ENCODE measurements at places on chromosomes 7 and 10.

GRCh38 chr10:19097151-19097550, 48.5 kb downstream of the MALRD1 start:
- no peak for DNase-seq

- no peak for DNase-seq
Observed at GRCh38 chr10:8104721-8105120, 50.2 kb downstream of the GATA3 start.

GRCh38 chr10:129832573-129833467, 131.3 kb downstream of the EBF3 start:
- no peak for DNase-seq

DNA sequence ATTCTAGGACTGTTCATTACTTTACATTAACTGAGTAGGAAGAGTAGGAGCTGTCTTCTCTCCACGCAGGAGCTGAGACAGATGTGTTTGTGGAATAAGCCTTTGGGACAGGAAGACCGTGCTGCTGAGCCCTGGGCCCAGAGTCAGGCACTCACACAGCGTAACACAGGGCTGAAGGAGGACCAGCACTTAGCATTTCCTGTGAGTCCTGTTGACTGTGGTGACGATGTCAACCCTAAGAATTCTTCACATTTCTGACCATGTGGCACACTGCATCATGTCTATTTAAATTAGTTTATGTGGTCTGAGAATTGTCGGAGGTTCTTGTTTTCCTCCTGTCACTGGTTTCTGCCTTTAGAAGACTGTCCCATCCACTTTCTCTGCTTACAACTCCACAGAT, 117.2 kb downstream of the PIP4K2A start:
- DNase-seq = no peak

DNA sequence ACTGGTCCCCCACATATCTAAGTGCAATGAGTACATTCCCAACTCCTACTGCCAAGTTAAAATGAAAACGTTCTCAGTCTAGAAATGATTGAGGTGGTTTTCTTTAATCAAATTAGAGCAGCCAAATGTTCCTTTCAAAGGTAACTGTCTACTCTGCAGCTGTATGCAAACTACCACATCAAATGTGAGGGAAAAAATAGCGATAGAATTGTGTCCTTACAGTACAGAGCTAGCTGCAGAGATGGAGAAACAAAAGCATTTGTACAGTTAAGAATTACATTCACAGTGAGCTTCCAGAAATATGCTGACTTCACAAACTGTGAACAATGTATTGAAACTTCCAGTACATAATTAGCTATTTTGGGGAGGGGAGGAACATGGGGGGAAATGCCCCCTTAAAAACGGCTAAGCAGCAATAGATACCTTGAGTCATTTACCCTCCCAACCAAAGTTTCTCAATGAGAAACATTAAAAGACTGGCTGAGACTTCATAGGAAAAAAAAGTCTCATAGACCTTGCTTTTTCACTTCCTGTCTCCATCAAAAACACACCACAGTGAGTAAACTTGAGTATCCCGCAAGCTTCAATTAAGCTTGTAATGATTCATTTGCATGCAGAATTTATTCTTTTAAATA, 22.9 kb downstream of the CDK6 start:
- peak; percentile 10 for DNase-seq

GRCh38 chr7:101896941-101897340, 79.5 kb downstream of the CUX1 start:
- DNase-seq = no peak

DNA sequence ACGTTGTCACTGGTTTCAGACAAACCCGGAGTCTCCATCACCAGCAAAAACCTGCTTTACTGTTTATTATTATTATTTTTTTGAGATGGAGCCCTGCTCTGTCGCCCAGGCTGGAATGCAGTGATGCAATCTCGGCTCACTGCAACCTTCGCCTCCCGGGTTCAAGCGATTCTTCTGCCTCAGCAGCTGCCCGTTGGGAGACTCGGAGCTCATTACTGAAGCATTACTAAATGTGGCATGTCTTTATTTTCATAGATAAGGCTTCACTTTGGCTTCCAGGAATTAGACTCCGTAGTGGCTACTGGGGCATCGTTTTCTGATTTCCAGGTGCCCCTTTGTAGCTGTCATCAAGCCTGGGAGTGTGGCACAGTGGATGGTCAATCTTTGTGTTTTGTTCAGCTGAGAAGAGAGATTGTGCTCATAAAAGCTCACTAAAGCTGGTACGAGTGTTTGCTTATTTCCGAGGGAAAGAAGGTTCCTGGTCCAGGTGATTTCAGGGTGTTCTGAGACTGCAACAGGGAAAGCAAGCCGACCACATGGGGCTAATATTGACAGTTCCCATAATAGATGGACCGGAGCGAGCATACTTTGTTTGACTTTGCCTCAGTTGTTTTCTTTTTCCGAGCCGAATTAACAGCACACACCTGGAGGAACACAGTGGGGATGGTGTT, 163.1 kb downstream of the CAMK1D start:
- DNase-seq = no peak

DNA sequence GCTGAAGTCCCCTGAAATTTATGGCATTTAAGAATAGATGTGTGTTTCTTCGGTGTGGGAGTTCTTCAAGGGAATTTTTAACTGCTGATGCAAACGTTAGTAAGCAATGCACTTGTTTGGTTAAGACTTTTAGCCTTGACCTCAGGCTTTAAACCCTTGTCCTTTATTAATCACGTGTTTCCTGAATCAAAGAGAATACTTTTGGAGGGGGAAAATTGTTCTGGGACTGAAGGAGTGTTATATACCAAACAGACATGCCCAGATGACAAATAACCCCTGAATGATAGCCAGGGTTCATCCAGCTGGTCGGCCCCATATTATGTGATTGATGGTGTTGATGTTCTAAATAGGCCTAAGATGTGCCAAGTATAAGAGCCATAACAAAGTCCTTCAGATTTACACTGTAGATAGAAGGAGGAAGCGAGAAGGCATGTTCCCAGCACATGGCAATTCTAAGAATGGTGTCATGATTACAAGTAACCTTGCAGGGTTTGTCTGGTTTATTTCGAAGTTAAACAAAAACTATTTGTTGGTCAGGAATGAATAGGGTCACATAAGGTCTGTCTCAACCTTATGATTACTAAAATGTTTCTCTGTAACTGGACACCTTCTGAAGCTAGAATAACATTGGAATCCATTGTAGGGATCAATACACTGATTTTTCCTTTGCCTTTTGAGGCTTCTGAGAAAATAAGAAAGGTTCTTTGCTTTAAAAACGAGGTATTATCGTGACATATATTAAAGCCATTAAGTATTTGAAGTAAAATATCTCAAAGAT, 124.2 kb upstream of the SEM1 start:
- no peak for DNase-seq

DNA sequence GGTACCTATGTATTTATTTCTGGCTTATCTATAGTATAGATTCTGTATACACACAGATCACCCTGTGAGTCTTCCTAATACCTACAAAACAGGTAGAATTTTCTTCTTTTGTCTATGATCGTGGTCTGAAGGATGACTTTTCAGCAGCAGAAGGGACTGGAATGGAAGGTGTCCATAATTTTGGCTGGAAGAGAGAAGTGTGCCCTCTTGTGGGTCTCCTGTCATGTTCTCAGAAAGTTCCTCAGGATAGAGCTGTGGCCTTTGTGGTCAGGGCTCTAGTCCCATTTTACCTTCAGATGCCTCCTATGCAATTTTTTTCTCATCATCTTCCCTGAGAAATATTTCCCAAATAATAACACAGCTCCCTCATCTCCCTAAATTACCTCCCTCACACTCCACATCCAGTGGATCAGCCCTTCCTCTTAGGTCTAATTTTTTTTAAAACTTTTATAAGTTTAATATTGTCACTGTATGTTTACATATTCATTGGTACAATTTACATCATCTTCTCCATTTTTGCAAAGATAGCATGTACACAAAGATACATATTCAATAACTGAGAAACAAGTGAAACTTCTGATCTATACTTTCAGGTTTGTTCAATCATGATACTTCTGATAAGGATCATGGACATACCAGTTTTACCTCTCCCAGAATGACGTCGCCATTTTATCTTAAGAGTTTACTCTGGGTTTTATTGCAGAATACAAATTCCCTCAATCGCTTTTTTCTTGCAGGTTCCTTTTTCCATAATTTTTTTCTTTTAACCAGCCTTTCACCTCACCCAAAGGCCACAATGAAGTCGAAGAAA, 112.7 kb downstream of the REEP3 start:
- no peak for DNase-seq

GRCh38 chr10:98170249-98171117, 36.0 kb downstream of the R3HCC1L start:
- peak; percentile 39 for DNase-seq

- DNase-seq = no peak
Observed at GRCh38 chr10:118246332-118247295, 95.5 kb downstream of the FAM204A start.

- no peak for DNase-seq
Observed at GRCh38 chr10:69588358-69588757, 15.1 kb upstream of the NEUROG3 start.

DNA sequence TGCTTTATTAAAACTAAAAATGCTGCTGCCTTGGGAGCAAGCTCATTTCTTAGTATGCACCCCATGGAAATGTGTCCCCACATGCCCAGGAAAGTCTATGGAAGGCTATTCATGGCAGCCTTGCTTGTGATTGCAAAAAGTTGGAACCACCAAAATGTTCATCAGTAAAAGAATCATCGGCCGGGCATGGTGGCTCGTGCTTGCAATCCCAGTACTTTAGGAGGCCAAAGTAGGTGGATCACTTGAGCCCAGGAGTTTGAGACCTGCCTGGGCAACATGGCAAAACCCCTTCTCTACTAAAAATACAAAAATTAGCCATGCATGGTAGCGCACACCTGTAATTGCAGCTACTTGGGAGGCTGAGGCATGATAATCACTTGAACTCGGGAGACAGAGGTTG, 79.8 kb downstream of the ARHGAP22 start:
- DNase-seq = no peak

DNA sequence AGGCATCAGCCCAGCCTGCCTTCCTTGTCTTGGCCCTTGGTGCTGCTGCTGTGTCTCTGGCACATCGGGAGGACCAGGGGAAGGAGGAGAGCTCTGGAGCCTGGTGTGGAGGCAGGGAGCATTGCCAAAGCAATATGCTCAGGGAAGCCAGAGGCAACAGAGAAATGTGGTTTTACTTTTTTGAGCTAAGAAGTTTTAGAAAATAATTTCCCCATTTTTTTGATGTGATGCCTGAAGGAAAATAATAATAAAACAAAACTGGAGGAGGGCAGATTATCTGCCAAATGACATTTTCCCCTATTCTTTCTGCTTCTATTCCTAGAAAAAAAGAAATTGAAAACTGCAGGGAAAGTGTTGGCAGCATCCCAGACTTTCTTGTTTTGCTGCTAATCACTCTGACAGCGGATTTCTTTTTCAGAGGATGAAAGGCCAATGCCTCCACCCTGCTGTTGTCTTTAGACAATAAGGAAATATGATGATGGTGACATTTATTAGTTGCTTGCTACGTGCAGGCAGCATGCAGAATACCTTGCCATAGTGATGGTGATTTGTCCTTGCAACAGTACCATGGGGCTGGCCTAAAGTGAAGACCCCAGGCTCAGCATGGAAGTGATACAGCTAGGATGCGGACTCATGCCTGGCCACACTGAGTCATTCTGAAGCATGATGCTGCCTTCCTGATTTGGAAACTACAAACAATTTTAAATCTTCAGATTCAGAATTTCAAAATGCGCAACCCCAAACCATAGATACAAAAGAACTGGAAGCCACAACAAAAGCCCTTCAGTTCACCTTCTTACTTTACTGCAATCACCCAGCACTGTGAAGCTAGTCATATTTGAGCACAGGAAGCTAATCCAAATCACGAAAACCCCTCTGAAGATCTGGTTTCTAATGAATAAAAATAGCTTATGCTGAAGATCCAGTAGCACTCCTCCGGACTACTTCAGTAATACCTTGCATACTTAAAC, 260.2 kb upstream of the TMEM72 start:
- no peak for DNase-seq

- no peak for DNase-seq
Observed at GRCh38 chr7:96499532-96499931, 177.6 kb upstream of the SLC25A13 start.

DNA sequence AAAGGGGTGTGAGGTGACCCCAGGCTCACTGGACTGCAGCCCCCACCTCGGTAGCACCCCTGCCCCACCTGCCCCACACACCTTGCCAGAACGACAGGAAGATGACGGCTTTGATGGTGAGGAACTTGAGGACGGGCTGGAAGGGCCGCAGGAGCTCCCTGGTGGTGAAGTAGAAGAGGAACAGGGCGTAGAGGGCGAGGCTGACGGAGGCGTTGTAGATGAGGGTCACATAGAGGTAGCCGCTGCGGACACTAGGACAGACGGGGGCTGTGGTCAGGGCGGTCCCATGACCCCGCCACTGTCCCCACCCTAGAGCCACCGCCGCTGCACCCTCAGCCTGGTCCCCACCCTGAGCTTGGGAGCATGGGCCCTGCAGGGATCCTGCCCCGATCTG, 7.6 kb downstream of the TMEM184A start:
- no peak for DNase-seq

- no peak for DNase-seq
Observed at GRCh38 chr7:149285603-149286002, 23.6 kb downstream of the ZNF783 start.

DNA sequence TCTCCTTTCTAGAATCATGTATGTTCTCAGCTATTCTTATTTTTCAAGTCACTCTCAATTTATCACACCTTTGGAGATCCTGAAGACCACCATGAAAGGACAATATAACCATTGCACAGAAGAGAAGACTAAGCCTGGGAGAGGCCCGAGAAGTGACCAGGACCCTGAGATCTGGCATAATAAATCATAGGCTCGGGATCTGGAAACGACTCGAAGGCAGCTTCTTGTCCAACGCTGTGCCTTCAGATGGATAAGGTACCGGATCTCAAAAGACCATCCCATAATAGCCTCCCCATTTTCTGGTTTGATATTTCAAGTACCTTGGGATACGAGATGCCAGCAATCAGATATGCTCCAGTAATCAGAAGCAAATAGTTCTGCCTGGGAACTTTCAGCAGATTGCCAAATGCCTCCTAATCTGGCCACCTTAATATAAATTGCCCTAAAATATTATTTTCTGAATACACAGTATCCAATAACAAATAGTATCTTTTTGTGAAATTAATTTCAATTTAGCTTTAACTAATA, 179.2 kb upstream of the ZMIZ1 start:
- DNase-seq = no peak

GRCh38 chr7:94276027-94276426, 118.7 kb upstream of the COL1A2 start:
- DNase-seq = no peak

- DNase-seq = no peak
Observed at GRCh38 chr10:122138831-122139625, 132.1 kb upstream of the BTBD16 start.

GRCh38 chr10:130867446-130868194, 443.9 kb downstream of the TCERG1L start:
- no peak for DNase-seq
